ENCODE measurements at places on chromosomes 6 and 20. TPM values are rescaled to one million over a fixed set of nuclear protein-coding genes. Genes with fewer than 3 reads are reported as not detected.
A peak's percentile ranks its signal among the peaks of the same experiment; 100 is the strongest.

DNA sequence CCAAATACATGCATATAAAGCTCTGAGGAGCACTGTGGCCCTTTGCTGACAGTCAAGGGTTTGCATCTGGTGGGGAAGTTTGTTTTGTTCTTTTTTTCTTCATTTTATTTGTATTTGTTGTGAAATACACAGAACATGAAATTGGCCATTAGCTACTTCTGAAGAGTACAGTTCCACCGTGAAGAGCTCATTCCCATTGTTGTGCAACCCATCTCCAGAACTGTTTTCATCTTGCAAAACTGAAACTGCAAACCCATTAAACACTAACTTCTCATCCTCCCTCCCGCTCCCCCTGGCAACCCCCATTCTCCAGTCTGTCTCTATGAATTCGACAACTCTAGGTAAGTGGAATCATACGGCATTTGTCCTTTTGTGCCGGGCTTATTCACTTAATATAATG lies 231.3 kb downstream of the TFAP2C start:
- H3K27ac ChIP-seq, result no peak overlapping the region
- no peaks in the 10 kb centered on the region for H3K36me3 ChIP-seq
- H3K27me3 ChIP-seq, result no peaks in the 10 kb centered on the region
- H3K4me1 ChIP-seq, result no peaks in the 10 kb centered on the region
- DNase-seq, result no peak

DNA sequence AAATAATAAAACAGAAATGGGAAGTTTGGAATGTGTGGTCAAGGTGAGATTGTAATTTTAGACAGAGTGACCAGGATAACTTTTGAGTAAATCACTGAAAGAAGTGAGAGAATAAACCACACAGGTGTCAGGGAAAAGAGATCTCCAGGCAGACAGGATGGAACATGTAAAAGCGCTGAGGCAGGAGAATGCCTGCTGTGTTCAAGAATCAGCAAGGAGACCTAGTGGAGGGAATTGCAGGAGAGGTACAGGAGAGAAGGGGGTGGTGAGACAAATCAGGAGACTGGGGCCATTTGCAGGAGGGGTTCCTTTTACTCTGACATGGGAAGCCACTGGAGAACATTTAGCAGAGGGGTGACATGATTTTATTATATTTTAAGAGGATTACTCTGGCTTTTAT lies 456.7 kb downstream of the NKAIN2 start:
- no peak overlapping the region for H3K4me3 ChIP-seq
- no peaks in the 10 kb centered on the region for H3K36me3 ChIP-seq
- no peak overlapping the region for H3K27ac ChIP-seq
- no peaks in the 10 kb centered on the region for H3K4me1 ChIP-seq

FABP7 gene
- total RNA-seq, result not detected

DNA sequence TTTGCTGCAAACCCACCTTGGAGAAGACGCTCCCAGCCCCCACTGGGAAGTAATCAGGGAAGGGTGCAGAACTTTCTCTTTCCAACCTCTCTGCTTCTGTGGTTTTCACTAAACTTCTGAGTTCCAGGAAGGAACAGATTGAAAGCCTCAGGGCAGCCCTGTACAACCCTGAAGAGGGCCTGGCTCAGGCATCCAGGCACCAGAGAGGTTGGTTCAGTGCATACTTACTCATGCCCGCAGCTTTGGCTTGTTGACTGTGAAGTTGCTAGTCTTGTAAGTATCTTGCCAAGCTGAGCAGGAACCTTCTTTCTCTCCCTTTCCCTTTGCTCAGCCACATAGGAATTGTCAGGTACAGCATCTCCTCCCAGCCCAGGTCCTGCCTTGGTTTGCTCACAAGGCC lies 272.2 kb upstream of the FOXQ1 start:
- H3K4me1 ChIP-seq, result no peaks in the 10 kb centered on the region

DNA sequence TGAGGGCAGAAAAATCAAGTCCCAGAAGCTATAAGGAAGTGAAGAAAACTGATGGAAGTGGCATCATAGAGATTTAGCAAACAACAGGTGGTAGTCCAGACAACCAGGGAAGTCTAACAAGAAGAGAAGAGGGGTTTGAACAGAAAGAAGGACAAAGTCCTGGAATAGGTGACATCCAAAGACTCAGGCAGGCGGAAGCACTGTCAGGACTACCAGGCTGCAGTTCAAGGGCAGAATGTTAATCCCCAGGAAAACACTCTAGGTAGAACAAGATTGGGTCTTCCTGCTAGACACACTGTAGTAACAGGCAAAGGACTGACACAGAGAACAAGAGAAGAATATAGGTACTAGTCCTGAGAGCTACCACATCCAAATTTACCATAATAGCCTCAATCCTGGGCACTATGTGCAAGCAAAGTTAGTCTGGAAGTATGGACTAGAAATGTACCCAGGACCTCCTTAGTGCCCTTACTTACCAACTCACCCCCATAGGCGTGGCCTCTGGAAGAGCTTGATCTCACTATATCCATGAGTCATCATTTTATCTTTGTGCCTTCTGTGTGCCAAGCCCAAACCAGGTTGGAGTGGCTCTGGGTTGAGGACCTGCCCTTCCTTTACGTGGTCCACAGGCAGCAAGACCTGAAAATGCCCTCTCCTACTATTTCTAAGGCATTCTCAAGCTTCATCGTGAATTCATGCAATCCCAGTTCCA lies 2.2 kb upstream of the EPB41L2 start:
- H3K4me3 ChIP-seq, result no peak overlapping the region
- peaks cover 19% of the 10 kb centered on the region for H3K4me1 ChIP-seq
- peaks cover 15% of the 10 kb centered on the region for H3K27me3 ChIP-seq
- H3K36me3 ChIP-seq, result no peaks in the 10 kb centered on the region
- no peak for DNase-seq

GRCh38 chr20:44614525-44614924 lies 32.1 kb downstream of the PKIG start:
- peak overlapping the region; percentile 40 for H3K27ac ChIP-seq
- H3K27me3 ChIP-seq, result no peaks in the 10 kb centered on the region
- no peak overlapping the region for H3K4me3 ChIP-seq
- peaks cover 46% of the 10 kb centered on the region for H3K4me1 ChIP-seq

DNA sequence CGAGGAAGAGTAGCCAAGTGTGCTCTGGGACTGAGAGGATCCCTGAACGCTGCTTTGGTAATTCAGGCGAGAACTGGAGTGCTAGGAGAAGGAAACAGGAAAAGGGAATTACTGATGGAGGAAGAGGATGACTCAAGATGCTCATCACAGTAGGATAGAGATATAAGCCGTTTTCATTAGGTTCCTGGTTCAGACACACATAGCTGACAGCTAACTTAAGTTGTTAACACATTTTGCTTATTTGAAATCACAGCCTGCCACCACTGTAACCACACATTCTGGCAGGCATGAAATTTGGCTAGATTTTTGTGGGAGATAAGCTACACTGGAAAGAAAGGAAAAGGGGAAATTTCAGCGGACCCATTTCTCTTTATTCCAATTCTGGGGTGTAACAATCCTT lies 138.2 kb upstream of the SLC22A16 start:
- DNase-seq, result no peak
- no peak overlapping the region for H3K4me3 ChIP-seq
- no peak overlapping the region for H3K27ac ChIP-seq
- peaks cover 22% of the 10 kb centered on the region for H3K4me1 ChIP-seq
- peaks cover 21% of the 10 kb centered on the region for H3K36me3 ChIP-seq

DNA sequence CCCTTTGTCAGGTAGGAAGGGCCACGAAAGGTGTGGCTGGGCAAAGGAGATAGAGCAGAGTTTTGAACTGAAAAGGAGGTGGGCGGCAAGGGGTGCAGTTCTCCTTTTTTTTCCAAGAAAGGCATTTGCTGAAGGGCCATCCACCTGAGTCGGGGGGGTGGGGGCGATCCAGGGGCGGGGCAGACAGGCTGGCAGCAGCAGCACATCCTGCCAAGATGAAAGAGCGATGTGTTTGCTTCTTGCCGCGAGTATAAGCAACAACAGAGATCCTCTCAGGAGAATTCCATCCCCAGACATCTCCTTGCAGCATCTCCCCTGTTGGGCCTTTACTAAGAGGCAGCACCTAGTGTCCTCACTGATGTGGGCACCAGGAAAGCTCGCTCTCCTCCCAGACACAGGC lies 516.5 kb downstream of the CD83 start:
- no peak for DNase-seq
- H3K27me3 ChIP-seq, result peaks cover 21% of the 10 kb centered on the region
- no peak overlapping the region for H3K27ac ChIP-seq
- peaks cover 57% of the 10 kb centered on the region for H3K4me1 ChIP-seq
- H3K36me3 ChIP-seq, result no peaks in the 10 kb centered on the region
- H3K4me3 ChIP-seq, result peak overlapping the region; percentile 71

- DNase-seq, result no peak
- no peaks in the 10 kb centered on the region for H3K36me3 ChIP-seq
- no peak overlapping the region for H3K4me3 ChIP-seq
- H3K4me1 ChIP-seq, result no peaks in the 10 kb centered on the region
- H3K27me3 ChIP-seq, result peaks cover under 1% of the 10 kb centered on the region
Measured at GRCh38 chr20:47113362-47114109, 218.9 kb downstream of the EYA2 start.

GRCh38 chr6:22411376-22412105 lies 114.7 kb upstream of the PRL start:
- H3K27me3 ChIP-seq, result no peaks in the 10 kb centered on the region
- no peaks in the 10 kb centered on the region for H3K36me3 ChIP-seq
- no peaks in the 10 kb centered on the region for H3K4me1 ChIP-seq
- no peak overlapping the region for H3K27ac ChIP-seq
- DNase-seq, result no peak

Data from activated T-helper 1 cell treated with anti-CD3 and anti-CD28 coated beads, Interleukin-12 subunit alpha, Interleukin-12 subunit beta, Interleukin-2, Interleukin-4 antibody, amounts not matched to agents 30 ng/mL and 10 ng/mL and 1 ng/mL, durations not matched to agents 14 hours and 24 hours and 36 hours (primary cell).